ENCODE measurements at places on chromosomes 4 and X.

GRCh38 chr4:113478032-113478431, 283.5 kb downstream of the CAMK2D start:
- DNase-seq: no peak

- DNase-seq: peak; percentile 49
These were observed 45.8 kb upstream of the CLCN4 start for GRCh38 chrX:10110984-10111363.

DNA sequence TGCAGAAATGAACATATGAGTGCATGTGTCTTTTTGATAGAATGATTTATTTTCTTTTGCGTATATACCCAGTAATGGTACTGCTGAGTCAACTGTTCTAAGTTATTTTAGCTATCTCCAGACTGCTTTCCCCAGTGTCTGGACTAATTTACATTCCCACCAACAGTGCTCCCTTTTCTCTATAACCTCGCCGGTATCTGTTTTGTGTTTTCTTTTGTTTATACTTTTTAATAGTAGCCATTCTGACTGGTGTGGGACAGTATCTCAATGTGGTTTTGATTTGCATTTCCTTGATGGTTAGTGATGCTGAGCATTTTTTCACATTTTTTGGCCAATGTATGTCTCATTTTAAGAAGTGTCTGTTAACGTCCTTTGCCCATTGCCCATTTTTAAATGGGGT, 218.6 kb upstream of the KCNIP4 start:
- no peak for DNase-seq

GRCh38 chr4:6605114-6605513, 30.1 kb downstream of the MAN2B2 start:
- no peak for DNase-seq

GRCh38 chr4:14269824-14270223, 642.3 kb upstream of the BOD1L1 start:
- no peak for DNase-seq

- DNase-seq: no peak
These were observed 15.7 kb downstream of the ZXDB start for GRCh38 chrX:57607295-57608187.

GRCh38 chr4:159455675-159456237, 352.9 kb downstream of the RAPGEF2 start:
- DNase-seq: no peak

DNA sequence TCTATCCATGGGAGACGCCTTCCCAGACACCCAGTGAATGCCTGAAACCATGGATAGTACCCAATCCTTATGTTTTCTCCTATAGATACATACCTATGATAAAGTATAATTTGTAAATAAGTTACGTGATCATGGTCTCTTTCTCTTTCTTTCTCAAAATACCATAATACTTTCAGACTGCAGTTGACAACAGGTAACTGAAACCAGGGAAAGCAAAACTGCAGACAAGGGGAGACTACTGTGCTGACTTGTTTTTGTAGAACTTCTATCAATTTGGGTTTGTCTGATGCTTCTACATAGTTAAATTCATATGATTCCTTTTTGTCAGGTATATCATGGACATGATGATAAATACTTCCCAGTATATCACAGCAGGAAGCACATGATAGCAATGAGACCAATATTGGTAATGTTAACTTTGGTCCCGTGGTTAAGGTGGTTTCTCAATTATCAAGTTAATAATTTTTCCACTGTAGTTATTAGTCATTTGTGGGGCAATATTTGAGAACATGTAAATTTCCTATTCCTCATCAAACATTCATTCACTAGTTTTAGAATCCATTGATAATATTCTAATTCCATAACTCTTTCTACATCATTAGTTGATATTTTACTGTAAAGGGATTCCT, 298.0 kb upstream of the TET2 start:
- DNase-seq: no peak

DNA sequence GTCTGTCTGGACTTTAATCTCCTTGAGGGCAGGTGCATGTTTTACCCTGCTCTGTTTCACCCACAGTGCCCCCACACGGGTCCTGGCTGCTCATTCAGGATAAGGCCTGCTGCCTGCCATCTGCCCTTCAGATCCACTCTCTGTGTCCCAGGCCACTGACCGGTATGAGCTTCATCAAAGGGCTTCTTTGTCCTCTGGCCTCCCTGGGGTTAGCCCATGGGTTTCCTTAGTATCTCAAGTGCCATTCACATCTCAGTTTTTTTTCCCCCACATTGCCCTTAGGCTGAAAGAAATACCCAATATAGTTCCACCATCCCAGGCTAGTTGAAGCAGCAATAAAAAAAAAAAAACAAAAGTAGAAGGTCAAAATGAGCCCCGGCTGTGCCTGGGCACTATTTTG, 9.3 kb downstream of the CD99L2 start:
- no peak for DNase-seq

DNA sequence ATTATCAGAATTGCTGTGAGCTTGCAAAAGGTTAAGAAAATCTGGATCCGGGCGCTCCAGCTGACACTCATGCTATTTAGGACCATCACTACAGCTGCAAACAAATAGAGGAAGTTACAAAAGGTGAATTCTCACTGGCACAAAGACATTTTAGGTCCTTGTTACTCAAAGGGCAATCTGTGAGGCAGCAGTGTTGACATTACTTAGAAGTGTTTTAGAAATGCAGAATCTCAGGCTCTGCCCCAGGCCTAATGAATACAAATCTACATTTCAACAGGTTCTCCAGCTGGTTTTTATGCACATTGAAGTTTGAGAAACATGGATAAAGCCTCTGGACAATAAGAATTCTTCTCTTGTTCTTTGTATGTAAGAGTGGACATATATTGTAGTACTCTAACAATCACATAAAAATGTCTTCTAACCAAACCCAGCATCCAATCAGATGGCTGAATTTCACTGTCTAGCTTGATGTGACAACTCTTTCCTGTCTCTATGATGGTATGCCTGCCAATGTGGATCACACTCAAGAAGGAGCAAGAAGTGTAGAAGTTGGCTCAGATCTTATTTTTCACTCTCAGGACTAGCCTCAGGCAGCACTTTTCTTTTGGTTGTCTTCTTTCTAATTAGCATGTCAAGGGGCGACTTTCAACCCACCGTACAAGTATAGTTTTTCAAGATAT, 18.8 kb downstream of the SLC7A11 start:
- no peak for DNase-seq

DNA sequence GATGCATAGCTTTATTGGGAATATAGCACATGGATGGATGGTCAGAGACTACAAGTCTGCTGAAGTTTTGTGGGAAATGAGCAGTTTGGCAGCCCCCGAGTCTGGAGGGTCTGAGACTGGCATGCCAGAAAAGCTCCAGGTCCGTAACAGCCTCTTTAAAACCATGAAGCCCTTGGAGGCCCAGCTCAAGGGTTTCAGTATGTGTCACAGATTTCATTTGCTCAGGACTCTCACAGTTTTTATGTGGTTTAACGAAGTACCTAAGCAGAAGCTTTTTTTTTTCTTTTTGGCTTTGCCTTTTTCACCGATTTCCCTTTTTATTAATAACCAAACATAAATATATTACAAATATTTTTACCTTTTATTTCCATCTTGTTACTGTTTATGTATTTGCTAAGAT, 30.6 kb upstream of the TMEM184C start:
- no peak for DNase-seq

Measured in stimulated activated CD8-positive, alpha-beta memory T cell treated with anti-CD3 and anti-CD28 coated beads, Interleukin-4, amount 100 ng/mL, for 4 hours (primary cell).